Kidney tubule cell (primary cell): ENCODE measurements at places on chromosomes 5 and 9.

DNA sequence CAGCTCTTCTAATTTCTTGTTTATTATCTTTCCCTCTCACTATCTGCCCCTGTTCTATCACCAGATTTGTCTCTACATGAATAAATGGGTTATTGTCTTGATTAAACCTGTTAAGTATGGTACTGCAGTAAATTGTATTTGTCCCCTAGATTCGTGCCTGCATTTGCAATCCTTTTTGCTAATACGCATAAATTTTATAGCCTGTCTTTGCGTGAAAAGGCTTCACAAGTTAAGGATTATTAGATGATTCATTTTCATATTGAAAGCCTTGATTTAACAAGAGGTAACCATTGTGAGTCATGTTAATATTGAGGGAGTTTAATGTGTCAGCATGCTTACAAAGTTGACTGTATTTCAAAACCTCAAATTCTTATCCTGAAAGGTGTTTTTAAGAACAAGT is 204.6 kb downstream of the PCSK1 start:
- DNase-seq: peak; percentile 69

DNA sequence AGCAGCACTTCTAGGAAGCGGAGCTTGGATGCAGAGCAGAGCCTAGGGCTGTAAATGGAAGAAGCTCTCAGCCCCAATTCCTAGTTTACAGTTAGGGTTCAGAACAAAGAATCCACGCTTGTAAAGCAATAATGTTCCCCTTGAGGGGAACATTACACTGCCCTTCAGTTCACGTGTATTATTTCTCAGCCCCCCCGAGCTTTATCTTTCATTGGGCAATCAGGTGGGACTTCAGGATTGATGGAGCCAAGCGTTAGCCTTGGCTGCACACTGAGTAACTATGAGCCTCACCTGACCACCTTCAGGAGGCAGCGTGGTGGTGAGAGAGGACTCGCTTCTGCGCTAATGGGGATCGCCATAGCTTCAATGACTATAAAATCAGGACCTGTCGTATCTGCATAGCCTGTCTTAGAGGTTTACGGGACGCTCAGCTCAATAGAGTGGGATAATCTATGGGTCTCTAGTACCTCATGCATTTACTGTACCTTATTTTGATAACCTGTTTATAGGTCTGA is 157.0 kb upstream of the RASEF start:
- DNase-seq: no peak

- DNase-seq: no peak
Measured at GRCh38 chr9:79928661-79929223, 357.0 kb downstream of the TLE4 start.

- DNase-seq: peak; percentile 78
Measured at GRCh38 chr5:33649549-33650482, 209.1 kb downstream of the TARS1 start.

GRCh38 chr5:101424530-101425175 is 521.6 kb upstream of the ST8SIA4 start:
- peak; percentile 79 for DNase-seq

- peak; percentile 92 for DNase-seq
Measured at GRCh38 chr5:91384671-91385430, 1.7 kb upstream of the ARRDC3 start.

- peak; percentile 56 for DNase-seq
Measured at GRCh38 chr5:153352685-153353219, 137.7 kb upstream of the GRIA1 start.

- DNase-seq: no peak
Measured at GRCh38 chr9:74691058-74691457, 193.9 kb downstream of the RORB start.

- peak; percentile 71 for DNase-seq
Measured at GRCh38 chr9:95239071-95239470, 78.4 kb downstream of the FANCC start.

GRCh38 chr9:91038483-91039124 is 237.0 kb downstream of the SYK start:
- DNase-seq: no peak

- no peak for DNase-seq
Measured at GRCh38 chr5:35246900-35247647, 16.8 kb upstream of the PRLR start.

GRCh38 chr9:137371521-137371941 is 51.4 kb downstream of the EXD3 start:
- no peak for DNase-seq

GRCh38 chr5:180338001-180338707 is 15.0 kb downstream of the GFPT2 start:
- DNase-seq: no peak

- no peak for DNase-seq
Measured at GRCh38 chr5:145838276-145838675, 3.1 kb upstream of the PRELID2 start.

DNA sequence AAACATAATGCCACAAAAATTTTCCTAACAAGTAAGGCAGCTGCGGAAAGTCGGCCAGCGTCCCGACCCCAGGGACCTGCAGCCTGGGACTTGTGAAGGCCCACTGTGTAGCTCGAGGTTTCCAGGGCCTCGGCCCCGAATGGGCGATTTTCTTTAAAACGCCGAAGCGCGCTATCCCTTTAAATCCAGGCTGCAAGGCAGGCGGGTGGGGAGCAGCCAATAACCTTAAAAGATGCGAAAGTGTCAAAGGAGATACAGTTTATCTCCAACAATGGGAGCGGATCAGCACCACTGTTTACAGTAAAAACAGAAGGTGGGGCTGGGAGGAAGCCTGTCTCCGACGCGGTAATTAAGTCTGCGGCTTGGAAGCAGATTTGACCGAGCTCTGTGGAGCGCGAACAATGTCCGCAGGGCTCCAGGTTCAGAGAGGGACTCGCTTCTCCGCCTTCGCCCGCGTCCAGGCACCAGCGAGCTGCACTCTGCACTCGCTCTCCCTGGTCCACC is 1.7 kb upstream of the ZSWIM6 start:
- DNase-seq: peak; percentile 74

DNA sequence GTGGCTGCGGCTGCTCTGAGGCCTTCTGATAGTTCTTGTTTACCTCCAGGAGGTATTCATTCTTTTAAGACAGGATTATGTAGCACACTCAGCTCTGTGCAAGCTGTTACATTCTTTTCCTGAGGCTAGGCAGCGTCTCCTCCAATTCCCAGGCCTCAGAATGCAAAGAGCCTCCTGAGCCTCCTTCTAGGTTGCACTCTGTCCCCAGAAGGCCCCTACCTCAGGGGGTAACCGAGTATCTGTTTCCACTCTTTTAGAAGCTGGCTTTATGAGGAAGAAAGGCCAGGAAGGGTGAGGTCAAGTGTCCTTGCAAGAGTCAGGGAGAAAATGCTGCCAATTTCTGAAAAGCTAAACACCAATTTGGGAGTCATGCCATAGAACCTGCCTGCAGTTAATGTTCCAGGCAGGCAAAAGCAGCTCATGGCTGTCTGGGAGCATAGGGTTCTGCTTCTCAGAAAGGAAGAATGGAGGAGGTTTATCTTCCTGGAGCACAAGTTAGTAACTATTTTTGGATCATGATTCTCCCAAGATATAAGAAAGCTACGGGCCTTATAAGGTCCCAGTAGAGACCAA is 178.9 kb downstream of the SEMA6A start:
- DNase-seq: no peak

DNA sequence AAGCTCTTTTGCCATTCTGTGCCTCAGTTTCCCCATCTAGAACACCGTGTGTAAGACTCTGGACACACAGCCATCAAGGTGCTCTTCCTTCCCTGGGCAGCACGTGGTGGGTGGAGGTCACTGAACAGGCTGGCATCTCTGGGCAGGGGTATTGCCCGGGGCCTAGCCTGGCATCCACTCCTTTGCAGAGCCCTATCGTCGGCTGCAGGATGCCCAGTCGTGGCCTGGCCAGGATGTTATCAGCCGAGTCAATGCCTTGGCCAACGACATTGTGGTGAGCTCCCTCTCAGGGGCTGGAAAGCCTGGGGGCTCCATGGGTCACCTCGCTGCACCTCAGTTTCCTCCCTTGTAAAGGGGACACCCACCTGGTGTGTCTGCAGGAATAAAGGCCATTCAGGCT is 4.0 kb downstream of the ADGRD2 start:
- no peak for DNase-seq

DNA sequence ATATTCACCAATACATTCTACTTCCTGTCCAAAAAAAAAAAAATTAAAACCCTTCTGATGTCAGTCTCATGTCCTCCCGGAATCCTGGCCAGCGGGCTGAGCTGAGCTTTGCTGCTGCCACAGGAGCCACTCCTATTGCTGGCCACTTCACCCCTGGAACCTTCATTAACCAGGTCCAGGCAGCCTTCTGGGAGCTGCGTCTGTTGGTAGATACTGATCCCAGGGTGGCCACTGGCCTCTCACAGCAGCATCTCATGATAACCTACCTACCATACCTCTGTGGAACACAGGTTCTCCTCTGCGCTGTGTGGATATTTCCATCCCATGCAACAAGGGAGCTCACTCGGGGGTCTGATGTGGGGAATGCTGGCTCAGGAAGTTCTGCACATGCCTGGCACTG is 21.0 kb upstream of the NPM1 start:
- no peak for DNase-seq

- no peak for DNase-seq
Measured at GRCh38 chr5:69152731-69153130, 14.2 kb upstream of the CCNB1 start.

- no peak for DNase-seq
Measured at GRCh38 chr5:88708021-88708420, 175.0 kb downstream of the MEF2C start.

GRCh38 chr9:93963969-93964368 is 8.8 kb upstream of the BARX1 start:
- DNase-seq: no peak

- DNase-seq: peak; percentile 8
Measured at GRCh38 chr5:4384649-4385048, 755.5 kb upstream of the ADAMTS16 start.

DNA sequence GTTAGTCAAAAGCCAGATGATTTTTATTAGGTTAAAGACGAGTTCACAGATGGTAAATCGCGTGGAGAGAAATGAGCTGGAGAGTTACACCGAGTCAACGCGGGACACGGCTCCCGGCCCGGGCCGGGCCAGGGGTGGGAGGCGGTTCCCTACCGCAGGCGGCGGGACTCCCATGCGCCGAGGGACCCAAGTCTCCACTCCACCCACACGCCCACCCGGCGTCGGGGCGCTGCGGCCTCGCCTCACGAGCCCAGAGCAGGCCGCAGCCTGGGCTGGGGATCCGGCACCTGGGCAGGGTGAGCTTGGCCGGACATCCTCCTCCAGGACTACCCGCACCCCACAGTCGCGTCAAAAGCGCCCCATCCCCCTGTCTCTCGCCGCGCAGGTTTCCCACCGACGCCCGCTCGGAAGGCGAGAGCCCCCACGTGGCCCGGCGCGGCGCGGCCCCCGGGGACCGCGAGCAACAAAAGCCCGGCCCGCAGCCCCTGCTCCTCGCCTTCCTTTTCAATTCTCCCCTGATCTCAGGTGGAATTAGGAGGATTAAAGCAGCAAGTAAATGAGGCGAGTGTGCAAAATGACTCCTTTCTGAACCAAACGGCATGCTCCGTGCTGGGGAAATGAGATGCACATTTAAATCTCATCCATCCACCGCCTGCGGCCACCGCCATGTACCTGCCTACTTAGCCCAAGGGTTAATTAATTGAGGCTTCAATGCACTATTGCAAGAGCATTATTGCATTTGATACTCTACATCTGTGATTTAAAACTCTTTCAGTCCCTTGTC is 196.5 kb upstream of the TBCA start:
- DNase-seq: no peak

DNA sequence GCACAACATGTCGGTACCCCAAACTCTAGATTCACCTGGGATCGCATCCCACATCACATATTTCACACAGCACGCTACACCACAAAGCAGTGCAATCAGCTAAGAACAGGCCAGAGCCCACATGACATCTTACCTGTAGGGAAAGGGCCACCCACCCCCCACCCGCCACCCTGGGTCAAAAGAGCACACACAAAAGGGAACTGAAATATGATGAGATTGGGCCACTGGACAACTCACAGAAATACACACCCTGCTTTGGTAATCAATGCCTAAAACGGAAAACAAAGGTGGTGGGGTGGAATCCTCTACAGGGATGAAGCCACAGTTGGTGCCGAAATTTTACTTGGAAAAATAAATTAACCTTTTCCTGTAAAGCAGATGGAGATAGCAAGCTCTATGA is 13.1 kb downstream of the RETREG1 start:
- DNase-seq: no peak

- DNase-seq: no peak
Measured at GRCh38 chr9:14524873-14525515, 168.2 kb downstream of the ZDHHC21 start.

DNA sequence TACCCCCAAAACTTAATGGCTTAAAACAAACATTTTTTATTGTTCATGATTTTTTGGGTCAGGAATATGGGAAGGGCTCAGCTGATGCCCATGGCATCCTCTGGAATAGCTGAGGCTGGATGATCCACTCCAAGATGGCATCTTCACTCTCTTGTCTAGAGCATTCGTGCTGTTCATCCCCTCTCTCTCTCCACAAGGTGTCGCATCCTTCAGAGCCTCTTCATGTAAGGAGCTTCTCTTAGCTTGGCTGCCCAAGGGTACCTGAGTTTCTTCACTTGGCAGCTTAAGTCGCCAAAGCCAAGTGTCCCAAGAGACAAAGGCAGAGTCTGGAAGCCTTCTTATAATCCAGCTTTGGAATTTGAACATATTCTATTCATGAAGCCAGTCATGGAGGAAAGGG is 294.7 kb downstream of the CHSY3 start:
- peak; percentile 22 for DNase-seq

DNA sequence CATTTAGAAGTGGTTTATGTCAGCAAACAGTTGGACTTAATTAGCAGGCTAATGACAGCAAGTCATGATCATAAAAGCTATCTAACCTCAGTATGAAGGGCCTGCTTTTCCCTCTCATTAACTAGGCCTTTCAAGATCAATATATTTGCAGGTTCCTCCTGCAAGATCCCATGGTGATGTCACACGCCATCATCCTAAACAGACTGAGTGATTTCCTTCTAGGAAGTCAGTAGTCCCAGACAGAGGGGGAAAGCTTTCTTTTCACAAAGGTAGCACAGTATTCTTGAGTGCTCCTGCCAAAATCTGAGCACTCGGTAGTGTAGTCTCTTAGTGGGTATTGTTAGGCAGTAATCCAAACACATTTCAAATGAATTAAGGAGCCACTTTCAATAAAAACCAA is 52.5 kb downstream of the UIMC1 start:
- no peak for DNase-seq

- DNase-seq: peak; percentile 35
Measured at GRCh38 chr9:109880276-109881169, 100.5 kb downstream of the PALM2AKAP2 start.

GRCh38 chr9:18438300-18438925 is 35.5 kb upstream of the ADAMTSL1 start:
- DNase-seq: peak; percentile 5

- DNase-seq: no peak
Measured at GRCh38 chr5:42915306-42915866, 103.7 kb upstream of the SELENOP start.

GRCh38 chr9:107703651-107704050 is 214.1 kb upstream of the KLF4 start:
- DNase-seq: peak; percentile 12

- no peak for DNase-seq
Measured at GRCh38 chr5:68452286-68452685, 236.7 kb downstream of the PIK3R1 start.
